Stimulated activated CD4-positive, alpha-beta T cell treated with anti-CD3 and anti-CD28 coated beads, Interleukin-1b, Interleukin-23, amount 100 ng/mL, for 48 hours (primary cell): ENCODE measurements at places on chromosomes 7 and 10.

GRCh38 chr10:88980800-88981199 is 9.8 kb upstream of the FAS start:
- DNase-seq = no peak

DNA sequence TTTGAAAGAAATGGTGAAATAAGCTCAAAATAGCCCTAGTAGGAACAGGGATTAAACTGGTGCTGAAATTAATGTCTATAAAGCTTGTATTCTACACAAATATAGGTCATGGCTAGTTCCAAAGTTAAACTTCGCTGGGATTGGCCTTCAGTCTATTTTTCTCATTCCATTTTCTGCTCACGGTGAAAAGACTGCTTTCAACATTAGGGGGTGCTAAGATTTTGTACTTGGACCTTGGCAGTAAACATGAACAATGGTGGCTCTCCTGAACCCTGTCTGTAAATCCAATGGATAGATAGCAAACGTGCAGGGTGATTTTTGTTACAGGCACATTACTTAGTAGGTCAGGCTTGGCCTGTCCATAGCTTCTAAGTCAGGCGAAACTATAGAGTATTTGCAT is 36.0 kb upstream of the RSU1 start:
- DNase-seq = no peak

DNA sequence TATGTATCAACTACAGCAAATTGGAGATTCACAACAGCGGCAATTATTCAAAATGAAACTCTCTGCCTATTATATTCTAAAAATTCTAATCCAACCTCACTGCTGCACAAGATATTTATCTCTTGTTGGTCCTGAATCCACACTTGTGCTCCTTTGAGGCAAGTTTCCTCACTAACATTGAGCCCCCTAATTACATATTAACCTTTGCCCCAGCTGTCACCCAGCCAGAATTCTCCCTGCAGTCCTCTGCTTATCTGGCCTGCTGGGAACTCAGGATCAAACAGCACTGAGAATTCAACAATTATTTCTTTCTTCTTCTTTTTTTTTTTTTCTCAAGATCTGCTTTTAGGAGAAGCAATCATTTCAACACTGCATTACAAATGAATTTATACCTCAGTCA is 21.5 kb upstream of the PLAC9 start:
- DNase-seq = no peak

- no peak for DNase-seq
These were observed 8.3 kb upstream of the SMKR1 start for GRCh38 chr7:129494041-129494440.

GRCh38 chr10:74881253-74881884 is 55.0 kb downstream of the KAT6B start:
- DNase-seq = no peak

GRCh38 chr7:46162609-46163008 is 241.5 kb upstream of the IGFBP3 start:
- DNase-seq = no peak

DNA sequence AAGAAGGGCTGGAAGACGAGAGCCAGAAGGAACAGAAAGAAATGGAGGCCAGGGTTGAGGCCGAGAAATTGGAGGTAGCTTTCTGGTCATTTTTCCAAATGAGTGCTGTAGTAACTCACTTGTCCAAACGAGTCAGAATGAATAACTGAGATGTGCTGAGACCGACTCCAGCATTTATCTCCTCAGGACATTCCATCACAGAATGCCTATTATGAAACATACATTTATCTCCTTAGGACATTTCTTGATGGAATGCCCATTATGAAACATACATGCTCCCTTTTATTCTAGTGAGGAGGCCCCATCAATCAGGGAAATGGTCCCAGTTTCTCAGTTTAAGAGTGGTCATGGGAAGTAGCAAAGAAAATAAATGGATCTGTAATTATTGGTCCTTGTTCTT is 16.5 kb downstream of the AVL9 start:
- DNase-seq = no peak

DNA sequence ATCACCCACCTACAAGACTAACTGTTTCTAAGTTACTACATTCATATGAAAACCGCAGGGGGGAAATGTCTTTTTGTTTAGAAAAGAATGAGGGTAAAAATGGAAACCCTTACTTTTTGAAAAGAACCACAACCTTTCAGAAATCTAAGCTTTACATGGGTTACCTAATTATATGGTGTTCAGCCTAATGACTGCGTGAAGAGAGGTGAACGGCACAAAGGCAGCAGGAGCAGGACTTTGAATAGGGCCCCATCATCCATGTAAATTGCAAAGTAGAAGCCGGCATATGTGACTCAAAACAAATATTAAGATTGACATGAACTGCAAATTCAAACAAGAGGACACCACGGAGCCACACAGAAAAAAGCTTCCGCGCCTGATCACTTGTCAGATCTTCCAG is 25.1 kb downstream of the NEBL start:
- no peak for DNase-seq
